ENCODE measurements at places on chromosomes 3 and 15.

DNA sequence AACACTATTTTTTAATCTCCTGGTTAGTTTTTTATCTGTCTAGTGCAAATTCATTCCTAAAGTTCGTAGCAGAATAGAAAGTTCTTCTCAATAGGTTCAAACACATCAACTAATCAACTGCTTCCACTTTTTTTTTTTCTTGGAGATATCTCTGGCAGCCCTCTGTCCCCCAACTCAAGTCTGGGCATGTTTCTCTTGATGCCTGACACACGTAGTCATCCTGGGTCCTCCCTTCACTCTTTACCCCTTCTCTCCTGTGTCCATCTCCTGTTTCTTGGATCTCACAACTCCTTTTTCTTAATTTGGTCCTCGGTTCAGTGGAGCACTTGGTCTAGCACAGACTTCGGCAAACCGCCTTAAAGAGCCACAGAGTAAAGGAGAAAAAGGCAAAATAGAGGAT is 14.4 kb downstream of the TNFAIP8L3 start:
- no peak for DNase-seq

DNA sequence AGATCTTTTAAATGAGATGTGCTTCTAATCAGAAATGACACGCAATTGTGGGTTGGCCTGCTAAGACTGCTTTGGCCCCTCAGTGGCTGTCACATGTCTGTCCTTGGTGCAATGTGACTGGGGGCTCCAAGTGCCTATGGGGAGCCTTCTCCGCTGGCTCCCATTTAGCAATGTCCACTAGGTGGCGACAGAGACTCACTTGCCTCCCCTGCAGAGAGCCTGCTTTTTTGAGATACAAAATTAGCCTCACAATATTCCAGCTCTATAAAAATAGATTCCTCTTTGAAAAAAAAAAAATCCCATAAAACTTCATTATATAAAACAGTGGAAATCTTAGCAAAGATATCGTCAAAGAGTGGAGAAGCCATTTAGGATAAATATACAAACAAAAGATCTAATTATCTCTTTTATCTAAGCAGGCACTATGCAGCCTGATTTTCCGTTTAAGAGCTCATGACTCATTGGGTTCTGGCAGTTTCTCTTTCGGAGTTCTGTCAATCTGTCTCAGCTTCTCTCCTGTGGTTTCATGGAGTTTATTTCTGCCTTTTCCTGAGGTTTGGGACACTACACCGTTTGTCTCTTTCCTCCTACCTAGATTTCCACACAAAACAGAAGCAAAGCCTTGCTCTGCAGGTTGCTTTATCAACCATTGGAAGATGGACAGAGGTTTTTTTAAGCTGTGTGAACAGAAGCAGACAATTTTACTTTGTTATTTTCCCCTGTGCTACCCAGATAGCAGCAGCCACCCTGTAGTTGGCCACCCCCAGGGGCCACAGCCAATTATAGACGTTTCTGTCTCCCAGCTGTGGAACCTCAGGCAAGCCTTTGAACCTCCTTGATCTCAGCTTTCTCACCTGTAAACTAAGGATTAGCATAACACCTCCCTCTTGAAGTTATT is 68.4 kb upstream of the TNFAIP8L3 start:
- DNase-seq = no peak

- DNase-seq = peak; percentile 88
These were observed 86.4 kb downstream of the WDR76 start for GRCh38 chr15:43913026-43913780.

- no peak for DNase-seq
These were observed 22.1 kb downstream of the CLPX start for GRCh38 chr15:65163041-65163440.

DNA sequence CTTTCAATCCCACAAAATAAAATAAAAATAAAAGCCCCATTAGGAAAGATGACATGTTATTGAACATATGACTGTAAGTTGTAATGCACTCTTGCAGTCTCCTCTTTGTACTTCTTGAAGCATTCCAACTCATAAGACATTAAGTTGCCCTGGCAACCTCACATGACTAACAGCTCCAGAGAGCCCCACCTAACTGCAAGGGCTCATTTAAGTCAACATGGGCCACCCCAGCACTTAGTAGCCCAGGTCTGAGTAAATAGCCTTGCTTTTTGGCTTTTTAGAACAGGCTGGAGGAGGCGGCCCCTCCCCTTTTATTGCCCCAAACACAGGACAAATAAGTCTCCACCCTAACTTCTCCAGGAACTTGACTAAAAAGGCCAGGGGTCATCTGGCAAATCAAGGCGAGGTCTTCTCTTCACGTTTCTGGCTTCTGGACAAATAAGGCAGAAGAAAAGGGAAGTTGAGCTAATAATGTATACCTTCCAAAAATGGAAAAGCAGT is 135.1 kb downstream of the TMCO5A start:
- peak; percentile 82 for DNase-seq
